ENCODE measurements at places on chromosomes 5 and 9.

GRCh38 chr9:123401879-123402513 is 46.0 kb downstream of the CRB2 start:
- no peak overlapping the region for H3K27ac ChIP-seq
- no peaks in the 10 kb centered on the region for H3K27me3 ChIP-seq
- H3K4me1 ChIP-seq = no peaks in the 10 kb centered on the region
- no peaks in the 10 kb centered on the region for H3K36me3 ChIP-seq
- no peak for DNase-seq

GRCh38 chr5:10645146-10645545 is 81.3 kb downstream of the ANKRD33B start:
- H3K27me3 ChIP-seq = no peaks in the 10 kb centered on the region
- H3K27ac ChIP-seq = no peak overlapping the region
- H3K36me3 ChIP-seq = peaks cover 3% of the 10 kb centered on the region
- H3K4me1 ChIP-seq = peaks cover 16% of the 10 kb centered on the region
- H3K4me3 ChIP-seq = no peak overlapping the region

DNA sequence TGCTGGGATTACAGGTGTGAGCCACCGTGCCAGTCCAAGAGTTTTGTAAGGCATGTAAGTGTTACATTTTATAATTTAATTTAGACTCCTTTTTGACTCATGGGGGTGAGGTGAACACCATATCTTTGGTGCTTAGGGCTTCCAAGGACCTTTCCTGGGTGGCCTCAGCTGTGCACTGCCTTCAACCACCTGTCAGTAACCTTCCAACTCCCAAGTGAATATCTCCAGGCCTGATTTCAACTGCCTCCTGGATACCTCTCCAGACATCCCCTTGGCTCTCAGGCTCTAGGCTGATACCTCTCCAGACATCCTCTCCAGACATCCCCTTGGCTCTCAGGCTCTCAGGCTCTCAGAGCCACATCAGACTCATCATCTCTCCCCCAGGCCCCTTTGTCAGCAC is 30.9 kb upstream of the TTLL11 start:
- peaks cover 21% of the 10 kb centered on the region for H3K4me1 ChIP-seq
- H3K27me3 ChIP-seq = peaks cover 34% of the 10 kb centered on the region
- no peak overlapping the region for H3K27ac ChIP-seq
- H3K4me3 ChIP-seq = no peak overlapping the region
- H3K36me3 ChIP-seq = no peaks in the 10 kb centered on the region

DNA sequence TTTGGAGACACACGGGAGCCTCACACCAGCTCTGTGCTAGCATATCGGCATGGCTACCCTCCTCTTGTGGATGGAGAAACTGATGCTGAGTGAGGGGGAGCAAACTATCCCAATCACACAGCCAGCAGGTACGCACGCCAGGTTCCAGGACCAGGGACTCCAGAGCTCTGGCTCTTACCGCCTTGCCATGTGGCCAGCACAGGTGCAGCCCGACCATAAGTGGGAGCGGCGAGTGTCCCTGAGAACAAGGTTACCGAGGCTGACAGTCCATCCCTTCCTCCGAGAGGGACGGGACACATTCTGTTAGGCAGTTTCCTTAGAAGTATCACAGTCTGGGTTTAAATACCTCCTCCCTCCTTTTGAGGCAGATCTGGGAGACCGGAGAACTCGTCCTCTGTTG is 86.0 kb downstream of the PAX5 start:
- H3K27ac ChIP-seq = no peak overlapping the region
- peaks cover 2% of the 10 kb centered on the region for H3K4me1 ChIP-seq
- no peak for DNase-seq
- no peaks in the 10 kb centered on the region for H3K36me3 ChIP-seq

DNA sequence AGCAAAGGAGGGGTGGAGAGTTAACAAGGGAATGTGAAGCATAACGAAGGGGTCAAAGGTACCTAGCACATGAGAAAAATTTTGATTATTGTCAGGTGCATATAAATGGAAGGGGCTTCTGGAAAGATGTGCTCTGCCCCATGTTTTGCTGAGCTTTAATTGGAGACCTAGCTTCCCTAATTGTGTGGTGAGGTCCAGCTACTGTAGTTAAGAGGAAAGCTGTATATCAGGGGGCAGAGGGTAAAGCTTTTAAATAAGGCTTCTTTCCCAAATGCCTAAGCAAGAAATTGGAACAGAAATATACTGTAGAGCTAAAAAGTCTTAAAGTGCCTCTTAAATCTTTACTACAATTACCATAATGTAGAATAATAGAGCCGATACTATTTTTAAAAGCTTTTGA is 267.2 kb downstream of the MAT2B start:
- no peaks in the 10 kb centered on the region for H3K4me1 ChIP-seq
- no peak for DNase-seq
- no peak overlapping the region for H3K27ac ChIP-seq

DNA sequence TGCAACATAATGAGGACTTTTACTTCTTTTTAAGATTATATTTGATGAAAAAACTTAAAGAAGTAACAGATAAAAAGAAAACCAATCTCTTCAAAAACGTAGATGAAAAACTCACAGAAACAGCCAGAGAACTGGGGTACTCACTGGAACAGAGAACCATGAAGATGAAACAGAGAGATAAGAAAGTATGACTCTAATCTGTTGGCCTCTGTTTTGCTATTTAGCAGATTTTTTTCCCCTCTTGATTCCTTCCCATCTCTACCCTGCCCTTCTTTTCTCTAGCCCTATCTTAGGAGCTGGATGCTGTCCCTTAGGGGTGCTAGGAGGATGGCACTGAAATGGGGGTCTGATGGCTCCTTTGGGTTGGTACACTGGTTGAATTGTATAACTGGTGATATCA is 97.5 kb upstream of the FREM1 start:
- H3K4me3 ChIP-seq = no peak overlapping the region
- no peak for DNase-seq
- no peaks in the 10 kb centered on the region for H3K4me1 ChIP-seq

DNA sequence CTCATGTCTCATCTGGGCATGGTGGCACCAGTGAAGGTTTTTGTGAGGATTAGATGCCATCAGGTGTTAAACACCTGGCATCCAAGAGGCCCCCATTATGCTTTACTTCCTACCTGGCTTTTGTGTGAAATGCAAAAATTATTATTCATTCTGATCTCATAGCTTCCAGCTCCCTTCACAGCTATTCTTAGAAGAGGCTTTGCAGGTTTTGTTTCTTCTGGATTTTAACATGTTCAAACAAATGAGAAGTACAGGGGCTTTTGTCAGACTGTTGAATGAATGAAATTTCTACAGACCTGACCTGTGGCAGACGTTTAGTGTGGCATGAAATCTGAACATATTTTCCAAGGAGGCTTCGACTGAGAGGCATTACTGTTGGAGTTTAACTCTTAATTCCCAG is 14.3 kb upstream of the CORO2A start:
- DNase-seq = no peak
- no peak overlapping the region for H3K27ac ChIP-seq
- H3K36me3 ChIP-seq = no peaks in the 10 kb centered on the region
- no peak overlapping the region for H3K4me3 ChIP-seq

GRCh38 chr5:59517926-59518585 is 375.5 kb downstream of the PDE4D start:
- no peaks in the 10 kb centered on the region for H3K27me3 ChIP-seq
- no peak for DNase-seq
- H3K4me1 ChIP-seq = no peaks in the 10 kb centered on the region
- no peaks in the 10 kb centered on the region for H3K36me3 ChIP-seq
- no peak overlapping the region for H3K4me3 ChIP-seq

- H3K27ac ChIP-seq = no peak overlapping the region
- H3K4me3 ChIP-seq = no peak overlapping the region
- no peaks in the 10 kb centered on the region for H3K36me3 ChIP-seq
Measured at GRCh38 chr5:89929173-89929572, 480.4 kb downstream of the CETN3 start.

DNA sequence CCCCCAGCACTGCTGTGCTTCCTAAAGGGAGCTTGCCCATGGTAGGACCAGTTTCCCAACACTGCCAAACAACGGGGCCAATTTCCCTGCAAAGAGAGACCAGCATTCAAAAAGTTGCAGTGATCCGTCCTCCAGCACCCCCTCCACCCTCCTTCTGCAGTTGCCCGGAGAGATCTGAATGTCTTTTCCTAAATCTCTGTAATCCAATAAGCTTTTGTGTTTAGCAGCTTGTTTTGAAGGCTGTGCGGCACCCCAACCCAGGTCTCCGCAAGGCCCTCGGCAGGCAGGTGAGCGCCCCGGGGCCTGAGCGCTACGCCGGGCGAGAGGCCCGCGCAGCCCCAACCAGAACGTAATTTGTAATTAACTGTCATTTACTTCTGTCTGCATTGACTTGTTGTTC is 366.9 kb upstream of the IRX2 start:
- H3K27ac ChIP-seq = no peak overlapping the region
- no peak for DNase-seq
- H3K36me3 ChIP-seq = no peaks in the 10 kb centered on the region
- no peak overlapping the region for H3K4me3 ChIP-seq

DNA sequence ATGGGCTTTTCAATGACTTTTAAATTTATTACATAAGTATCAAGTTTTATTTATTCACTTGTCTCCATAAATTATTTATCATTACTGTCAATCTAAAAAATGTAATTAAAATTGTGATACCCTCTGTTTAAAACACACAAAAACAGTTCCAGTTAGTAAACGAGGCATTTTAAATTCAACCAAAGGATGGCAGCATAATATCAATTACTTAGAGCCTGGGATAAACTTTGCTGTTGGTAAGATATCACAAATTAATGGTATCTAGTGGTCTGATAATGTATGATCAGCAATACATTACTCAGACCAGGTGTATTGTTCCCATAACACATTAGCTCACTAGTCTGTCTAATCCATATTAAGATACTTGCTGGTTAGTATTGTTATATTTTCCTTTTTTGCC is 9.6 kb upstream of the IFNE start:
- no peak overlapping the region for H3K4me3 ChIP-seq
- no peak for DNase-seq
- H3K4me1 ChIP-seq = no peaks in the 10 kb centered on the region

Data from activated CD8-positive, alpha-beta memory T cell treated with anti-CD3 and anti-CD28 coated beads, Interleukin-2, amount 10 ng/mL, durations not matched to agents 7 days and 5 days (primary cell).